ENCODE measurements at places on chromosomes 13 and 19. TPM values are rescaled to one million over a fixed set of nuclear protein-coding genes. Genes with fewer than 3 reads are reported as not detected.

- DNase-seq = no peak
These were observed 13.6 kb downstream of the PRKCSH start for GRCh38 chr19:11448923-11449554.

- DNase-seq = no peak
These were observed 63.4 kb upstream of the C1QTNF9B start for GRCh38 chr13:23960566-23961156.

- DNase-seq = no peak
These were observed 299.8 kb downstream of the KLF5 start for GRCh38 chr13:73358606-73359095.

DNA sequence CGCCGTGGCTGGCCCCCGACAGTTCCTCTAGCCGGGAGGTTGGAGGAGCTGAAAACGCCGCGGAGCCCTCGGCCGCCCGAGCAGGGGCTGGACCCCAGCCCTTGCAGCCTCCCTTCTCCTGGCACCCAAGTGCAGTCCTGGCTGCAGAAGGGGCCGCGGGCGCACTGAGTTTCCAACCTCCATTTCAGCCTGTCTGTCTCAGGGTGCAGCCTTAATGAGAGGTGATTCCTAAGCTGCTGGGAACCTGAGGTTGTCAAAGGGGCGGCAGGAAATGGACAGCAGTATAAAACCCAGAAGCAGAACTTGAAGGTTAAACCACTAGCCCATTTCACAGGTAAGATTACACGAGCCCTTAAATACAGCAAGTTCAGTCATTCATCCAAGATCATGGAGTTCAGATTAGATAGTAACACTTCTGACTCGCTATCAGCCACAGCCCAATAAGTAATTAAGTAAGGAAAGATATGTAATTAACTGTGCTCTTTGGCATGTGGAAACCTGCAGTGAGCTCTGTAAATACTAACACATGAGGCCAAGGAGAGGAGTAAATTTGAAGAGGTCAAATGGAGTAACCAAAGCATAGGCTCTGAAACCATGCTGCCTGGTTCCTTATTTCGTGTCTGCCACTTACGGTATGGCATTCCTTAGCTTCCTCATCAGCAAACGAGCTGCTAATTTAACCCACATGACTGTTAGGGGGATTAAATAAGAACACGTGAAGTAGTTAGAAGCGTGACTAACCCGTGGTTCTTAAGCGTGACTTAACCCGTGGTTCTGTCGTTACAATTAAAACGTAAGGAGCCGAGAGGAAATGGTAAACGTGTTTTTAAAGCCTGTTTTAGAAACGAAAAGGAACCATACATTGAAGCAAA, 686 bp downstream of the SETDB2 start:
- DNase-seq = no peak

DNA sequence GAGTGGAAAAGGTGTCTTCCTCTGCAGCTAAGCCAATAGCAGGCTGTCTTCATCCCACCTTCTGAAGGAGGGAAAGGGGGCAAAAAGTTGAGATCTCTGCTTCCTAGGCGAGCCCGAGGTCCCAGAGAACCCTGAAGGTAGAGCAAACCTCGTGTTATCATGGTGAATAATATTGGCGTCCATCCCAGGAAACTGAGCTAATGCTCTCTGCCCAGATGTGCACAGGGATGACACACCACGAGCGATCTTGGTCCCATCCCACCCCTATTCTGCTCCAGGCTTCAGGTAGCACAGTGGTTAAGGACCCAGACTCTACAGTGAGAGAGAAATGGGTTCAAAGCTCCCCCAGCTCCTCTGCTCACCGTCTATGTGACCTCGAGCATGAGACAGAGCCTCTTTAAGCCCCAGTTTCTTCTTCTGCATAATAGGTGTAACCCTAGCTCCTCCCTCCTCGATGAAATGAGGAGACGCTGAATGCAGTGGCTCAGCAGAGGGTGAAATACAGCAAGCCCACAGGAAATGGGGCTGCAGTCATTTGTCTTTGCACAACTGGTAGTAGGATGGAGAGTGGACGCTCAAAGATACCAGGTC, 9.9 kb upstream of the CEACAM20 start:
- no peak for DNase-seq

IZUMO2 gene
- not detected for polyA plus RNA-seq

Measured in adrenal gland (tissue), 19 donors.